ENCODE measurements at places on chromosomes 12 and 14. TPM values are rescaled to one million over a fixed set of nuclear protein-coding genes. Genes with fewer than 3 reads are reported as not detected.

Gene PTCSC3
- not detected for total RNA-seq

Gene SLC38A4
- not detected for total RNA-seq

Gene AMIGO2
- total RNA-seq, result 8.0 TPM

Gene LYZ
- 337 TPM for total RNA-seq

Gene PLXNC1
- 26.5 TPM for total RNA-seq

Gene LRRC9
- not detected for total RNA-seq

Gene OLR1
- not detected for total RNA-seq

Gene KRT1
- total RNA-seq, result 0.27 TPM

Gene SOAT2
- total RNA-seq, result not detected

- no peak for DNase-seq
Measured at GRCh38 chr14:50762001-50762930, 68.7 kb downstream of the NIN start.

DNA sequence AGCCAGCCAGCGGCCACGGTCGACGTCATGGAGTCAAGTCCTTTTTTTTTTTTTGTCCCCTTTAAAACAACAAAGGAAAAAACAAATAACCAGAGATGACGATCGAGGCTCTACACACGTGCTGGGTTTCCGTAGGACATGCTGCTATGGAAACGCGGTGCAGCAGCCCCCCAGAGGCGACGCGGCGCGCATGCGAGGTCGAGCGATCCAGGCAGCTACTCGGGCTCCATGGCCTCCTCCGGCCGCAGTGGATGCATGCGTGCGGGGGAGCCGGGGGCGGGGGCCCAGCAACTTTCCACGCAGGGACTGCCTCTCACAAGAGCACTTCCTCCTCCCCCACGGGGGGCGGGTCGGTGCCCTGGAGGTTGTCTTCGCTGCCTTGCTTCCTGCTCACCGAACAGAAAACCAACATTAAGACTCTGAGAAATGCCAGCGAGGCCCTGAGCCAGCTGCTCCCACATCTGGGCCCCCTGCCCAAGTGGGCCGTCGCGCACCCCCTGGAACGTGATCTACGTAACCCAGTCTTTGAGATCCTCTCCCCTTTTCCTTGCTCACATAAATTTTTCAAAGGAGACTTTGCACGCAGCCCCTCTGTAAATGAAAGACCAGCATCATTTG lies 30.7 kb downstream of the P2RX4 start:
- peak; percentile 97 for DNase-seq

- DNase-seq, result no peak
Measured at GRCh38 chr12:87150969-87151662, 878.1 kb downstream of the C12orf50 start.

GRCh38 chr14:88013750-88014349 lies 8.9 kb downstream of the GPR65 start:
- DNase-seq, result peak; percentile 55

DNA sequence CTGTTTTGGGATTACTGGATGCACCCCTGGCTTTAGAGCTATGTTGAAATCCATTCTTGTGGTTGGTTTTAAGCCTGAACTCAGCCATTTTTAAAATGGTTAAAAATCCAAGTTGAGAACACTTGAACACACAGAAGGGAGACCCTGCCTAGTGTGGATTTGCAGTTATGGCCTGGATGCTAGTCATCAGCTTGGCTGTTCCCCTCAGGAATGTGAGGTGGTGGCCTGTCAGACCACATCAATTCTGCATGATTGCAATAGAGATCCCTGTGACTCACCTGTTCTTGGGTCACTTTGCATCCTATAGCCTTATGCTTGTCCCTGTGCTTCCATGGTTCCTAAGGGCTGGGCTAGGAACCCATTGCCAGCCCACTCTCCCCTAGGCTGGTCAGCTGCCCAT lies 454.1 kb downstream of the ATP23 start:
- no peak for DNase-seq

- DNase-seq, result no peak
Measured at GRCh38 chr14:85616386-85616885, 86.5 kb downstream of the FLRT2 start.

GRCh38 chr12:15256761-15257160 lies 35.5 kb upstream of the RERG start:
- no peak for DNase-seq

DNA sequence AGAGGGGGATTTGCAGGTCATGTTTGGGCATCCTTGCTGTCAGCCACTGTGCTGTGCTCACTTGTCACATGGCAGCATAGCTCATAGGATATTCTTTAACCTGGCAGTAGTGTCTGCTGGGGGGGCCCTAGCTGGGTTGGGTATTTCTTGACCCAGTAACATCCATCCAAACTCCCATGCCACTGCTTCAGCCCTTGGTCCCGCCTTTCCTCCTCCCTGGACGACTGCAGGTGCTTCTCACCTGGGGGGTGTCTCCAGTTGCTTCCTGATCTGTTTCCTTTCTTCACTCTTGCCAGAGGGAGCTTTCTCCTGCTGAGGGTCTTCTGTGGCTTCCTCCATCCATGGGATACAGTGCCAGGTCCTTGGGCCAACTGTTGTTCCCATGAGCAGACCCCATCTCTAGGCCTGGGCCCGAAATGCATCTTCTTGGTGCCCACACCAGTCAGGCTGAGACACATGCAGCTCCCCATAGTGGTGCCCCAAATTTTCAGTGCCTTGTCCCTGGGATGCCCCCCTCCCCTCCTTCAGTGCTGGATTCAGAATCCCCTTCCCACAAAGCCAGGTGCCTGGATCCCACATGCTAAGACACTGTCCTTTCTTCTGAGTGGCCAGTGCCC lies 20.5 kb downstream of the C14orf132 start:
- no peak for DNase-seq

DNA sequence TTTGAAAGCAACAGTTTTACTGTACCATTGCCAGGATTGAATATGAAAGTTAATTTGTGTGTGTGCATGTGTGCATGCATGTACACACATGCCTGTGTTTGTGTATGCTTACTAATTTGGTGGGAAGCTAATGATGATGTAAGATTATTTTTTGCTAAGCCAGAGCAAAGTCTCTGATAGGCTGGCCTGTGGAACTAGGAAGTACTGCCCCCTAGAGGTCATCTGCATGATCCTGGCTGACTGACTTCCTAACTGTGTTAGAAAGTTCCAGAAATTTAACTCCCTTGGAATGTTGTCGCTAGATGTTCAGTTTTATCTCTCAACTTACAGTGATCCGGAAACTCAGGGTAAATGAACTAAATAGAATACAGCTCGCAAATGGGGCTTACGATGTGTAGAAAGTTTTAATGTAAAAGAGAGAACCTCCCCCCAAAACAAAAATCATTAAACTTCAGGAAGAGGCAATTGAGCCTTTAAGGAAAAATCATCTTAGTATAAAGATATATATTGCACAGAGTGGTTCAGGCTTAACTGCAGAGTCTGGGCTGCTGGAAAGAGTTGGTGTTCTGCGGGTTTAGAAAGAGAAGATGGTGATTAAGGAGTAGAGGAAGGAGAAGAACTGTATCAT lies 34.3 kb upstream of the SLC38A1 start:
- peak; percentile 88 for DNase-seq

GRCh38 chr12:76569685-76570604 lies 10.4 kb upstream of the OSBPL8 start:
- DNase-seq, result no peak

DNA sequence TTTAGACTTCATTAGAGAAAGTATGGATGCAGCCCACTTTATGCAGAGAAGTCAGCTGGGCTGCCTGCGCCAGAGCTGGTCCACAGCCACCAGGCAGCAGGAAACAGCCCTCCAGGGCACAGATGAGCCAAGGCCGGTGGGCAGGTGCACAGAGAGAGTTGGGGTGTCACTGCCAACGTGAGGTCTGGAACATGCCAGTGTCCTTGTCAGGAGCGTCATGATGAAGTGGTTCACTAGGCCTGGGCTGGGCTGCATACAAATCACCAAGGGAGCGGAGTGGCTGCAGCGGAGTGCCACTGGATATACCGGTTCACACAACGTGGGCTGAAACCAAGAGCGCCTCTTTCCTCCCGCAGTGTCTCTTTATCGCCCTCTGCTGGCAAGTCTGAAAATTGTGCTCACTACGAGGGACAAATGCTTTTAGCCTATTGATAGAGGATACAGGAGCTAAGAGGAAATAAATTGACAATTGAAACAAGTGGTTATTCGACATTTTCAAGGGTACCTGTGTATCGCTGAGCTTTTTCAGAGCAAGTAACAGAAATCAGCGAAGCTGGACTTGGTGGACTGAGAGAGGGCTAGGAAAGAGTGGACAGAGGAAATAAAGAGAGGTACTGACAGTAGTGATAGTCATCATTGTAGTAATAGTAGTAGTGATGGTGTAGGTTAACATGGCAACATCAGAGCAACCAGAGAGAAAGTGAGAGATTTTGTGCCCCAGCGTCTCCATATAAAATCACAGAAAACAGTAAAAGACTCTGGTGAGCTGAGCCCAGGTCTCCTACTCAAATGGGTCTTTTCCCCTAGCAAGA lies 52.0 kb upstream of the ITPR2 start:
- DNase-seq, result peak; percentile 69

GRCh38 chr14:101187816-101188570 lies 284.5 kb upstream of the RTL1 start:
- no peak for DNase-seq

GRCh38 chr14:80313806-80314205 lies 102.5 kb upstream of the DIO2 start:
- DNase-seq, result no peak

DNA sequence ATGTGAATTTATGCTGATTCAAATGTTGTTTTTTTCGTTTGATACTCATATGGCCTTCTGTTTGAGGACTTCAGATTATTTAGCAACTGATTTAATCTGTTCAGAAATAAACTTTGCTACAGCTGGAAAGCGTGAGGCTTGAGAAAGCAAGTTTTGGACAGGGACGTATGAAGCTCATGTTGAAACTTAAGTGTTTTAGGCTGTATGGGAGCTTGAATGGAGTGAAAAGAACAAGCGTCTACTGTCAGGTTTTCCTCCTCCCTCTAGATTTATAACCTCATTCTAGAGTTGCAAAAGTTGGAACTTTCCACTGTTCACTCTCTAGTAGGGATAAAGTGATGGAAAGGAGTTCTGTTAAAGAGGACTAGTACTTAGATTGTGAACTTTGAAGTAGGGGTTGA lies 1.0 kb downstream of the PRPF39 start:
- peak; percentile 29 for DNase-seq

GRCh38 chr14:65446159-65446558 lies 33.6 kb downstream of the FUT8 start:
- no peak for DNase-seq

DNA sequence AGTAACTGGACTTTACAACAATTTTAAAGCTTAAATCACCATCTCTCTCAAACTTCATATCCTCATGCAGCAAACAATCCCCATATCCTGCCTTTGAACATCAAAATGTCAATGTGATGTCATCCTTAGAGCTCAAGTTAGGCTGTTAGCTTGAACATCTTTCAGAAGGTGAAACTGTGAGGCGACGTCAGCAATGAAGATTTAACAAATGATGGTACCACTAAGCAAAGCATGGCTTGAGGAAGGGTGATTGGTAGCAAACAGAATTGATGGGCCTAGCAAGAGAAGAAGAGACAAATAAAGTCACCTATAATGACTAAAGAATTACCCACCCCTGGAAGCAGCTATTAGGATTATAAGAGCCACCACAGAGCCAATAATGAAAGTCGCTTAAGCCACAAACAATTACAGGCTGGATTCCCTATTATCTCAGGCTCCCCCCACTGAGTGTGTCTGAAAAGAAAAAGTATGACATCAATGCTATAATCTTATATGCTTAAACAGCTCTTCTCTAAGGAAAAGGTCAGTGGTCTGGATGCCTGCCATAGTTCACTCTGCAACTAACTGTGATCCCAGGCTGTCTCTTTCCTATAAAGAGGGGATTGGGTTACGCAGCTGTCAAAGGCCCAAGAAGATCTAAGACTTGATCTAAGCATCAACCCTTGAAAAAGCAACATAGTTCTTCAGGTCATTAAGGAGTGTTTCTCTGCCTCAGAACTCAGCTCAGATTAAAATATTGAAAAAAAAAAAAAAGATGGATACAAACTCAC lies 18.1 kb downstream of the EGLN3 start:
- no peak for DNase-seq

- no peak for DNase-seq
Measured at GRCh38 chr12:124862768-124863415, 772 bp downstream of the SCARB1 start.

- DNase-seq, result no peak
Measured at GRCh38 chr12:19639781-19640415, 200.6 kb downstream of the AEBP2 start.
